ENCODE measurements at places on chromosomes 1 and 21. TPM values are rescaled to one million over a fixed set of nuclear protein-coding genes. Genes with fewer than 3 reads are reported as not detected.
A peak's percentile ranks its signal among the peaks of the same experiment; 100 is the strongest.

The PERM1 gene
- not detected for total RNA-seq

DNA sequence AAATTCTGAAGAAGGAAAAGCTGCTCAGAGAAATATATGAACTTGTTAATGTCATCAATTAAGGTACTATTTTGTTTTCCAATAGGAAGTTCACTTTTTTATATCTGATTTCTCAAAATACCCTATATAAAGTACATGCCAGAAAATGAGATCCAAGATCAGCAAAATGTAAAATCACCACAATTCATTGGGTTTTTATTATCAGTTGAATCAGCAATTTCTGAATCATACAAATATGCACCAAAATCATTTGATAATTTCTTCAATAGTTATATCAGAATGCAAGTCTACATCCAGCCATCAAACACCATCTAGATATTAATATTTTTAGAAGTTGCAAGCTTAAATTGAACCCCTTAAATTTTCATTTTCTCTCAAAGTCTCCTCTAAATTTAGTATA lies 1293.4 kb upstream of the NCAM2 start:
- DNase-seq, result no peak

GRCh38 chr1:107512836-107513235 lies 372.0 kb downstream of the NTNG1 start:
- DNase-seq, result no peak

DNA sequence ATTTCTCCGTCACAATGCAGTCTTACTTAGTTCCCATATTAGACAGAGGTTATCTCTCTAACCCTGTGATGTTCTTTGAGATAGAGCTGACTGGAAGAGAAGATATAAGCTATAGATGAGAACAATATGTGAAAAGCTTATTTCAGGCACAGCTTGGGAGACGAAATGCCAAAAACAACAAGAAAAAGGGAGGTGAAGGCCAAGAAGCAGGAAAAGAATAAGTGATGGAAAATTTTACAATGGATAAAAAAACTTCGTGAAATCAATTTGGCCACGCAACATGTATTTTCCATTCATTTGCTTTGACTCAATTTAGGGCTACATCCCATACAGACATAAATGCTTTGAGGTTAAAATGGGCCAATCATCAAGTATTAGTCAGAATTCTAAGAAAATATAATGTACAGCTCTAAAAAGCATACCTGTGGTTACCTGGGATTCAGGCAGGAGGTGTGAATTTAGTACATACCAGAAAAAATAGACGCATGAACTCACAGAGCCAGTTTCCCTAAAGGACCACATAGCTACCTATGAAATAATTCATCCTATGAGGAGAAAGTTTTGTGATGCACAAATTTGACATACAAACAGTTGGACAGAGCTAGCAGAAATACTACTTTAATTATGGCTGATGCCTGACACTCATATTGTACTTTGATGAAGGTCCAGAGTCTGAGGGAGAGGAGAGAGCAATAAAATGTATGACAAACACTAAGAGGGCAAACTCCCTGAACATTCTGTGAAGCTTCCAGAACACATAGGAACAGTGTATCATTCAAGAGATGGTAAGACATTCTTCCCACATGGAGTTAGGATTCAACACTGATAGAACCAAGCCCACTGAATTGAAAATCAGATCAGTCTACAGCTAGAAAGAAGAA lies 12.1 kb downstream of the RGS1 start:
- DNase-seq, result no peak

DNA sequence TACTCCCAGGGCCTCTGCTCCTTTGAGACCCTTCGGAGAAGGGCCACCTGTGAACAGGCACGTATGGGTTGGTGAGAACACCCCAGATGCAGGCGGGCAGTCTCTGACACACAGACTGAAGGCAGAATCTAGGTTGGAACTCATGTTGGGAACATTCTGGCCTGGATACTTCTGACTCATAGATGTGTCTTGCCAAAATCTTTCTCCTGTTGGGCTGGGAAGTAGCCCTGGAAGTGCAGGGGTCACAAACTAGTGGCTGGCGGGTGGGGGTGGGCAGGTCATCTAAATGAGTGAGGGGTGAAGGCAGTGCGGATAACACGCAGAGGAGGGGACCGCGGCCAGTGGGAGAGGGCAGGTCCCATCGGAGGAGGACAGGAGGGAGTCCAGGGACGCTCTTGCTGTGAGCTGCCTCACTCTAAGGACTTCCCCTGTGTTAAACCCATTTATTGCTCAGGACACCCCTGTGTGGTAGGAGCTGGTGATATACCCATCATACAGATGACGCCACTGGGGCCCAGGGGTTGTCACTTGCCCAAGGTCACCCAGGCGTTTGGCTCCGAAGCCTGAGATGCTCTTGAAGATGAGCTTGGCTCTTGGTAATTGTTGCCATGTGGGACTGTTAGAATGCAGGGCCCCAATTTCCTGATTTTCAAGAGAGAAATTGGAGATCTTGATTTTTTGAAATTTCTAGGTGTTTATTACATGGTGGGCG lies 181.0 kb downstream of the PTPRU start:
- no peak for DNase-seq

- no peak for DNase-seq
Observed at GRCh38 chr1:33468011-33468410, 4.4 kb upstream of the ZSCAN20 start.

- no peak for DNase-seq
Observed at GRCh38 chr1:53074313-53075154, 12.5 kb downstream of the PODN start.

GRCh38 chr1:85846706-85847105 lies 138.5 kb upstream of the ZNHIT6 start:
- DNase-seq, result no peak

DNA sequence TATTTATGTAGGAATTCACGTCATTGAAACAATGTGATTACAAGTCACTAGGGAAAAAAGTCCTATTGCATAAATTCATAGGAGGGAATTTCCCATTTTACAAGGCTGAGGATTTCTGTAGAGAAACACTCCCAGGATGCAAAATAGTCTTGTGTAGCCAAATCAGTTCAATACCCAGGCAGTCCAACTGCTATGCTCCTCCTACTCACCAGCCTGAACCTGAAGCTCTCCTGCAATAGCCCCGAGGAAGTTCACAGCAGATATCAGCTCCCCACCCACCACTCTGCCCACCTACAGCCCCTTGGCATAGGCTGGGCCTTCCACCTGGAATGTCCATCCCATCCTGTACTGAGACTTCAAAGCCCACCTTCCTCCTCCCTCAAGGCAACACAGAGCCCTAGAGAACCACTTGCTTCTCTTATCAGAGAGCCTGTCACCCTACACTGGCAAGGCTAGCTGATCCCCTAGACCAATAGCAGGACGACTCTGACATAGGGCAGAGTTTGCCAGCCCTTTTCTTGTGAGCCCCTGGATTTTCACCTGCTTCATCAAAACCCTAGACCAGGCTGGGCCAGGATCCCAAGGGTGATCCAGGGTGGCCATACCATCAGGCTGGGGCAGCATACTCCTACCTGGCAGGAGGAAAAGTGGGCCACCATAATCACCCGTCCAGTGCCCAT lies 1.5 kb downstream of the LSS start:
- DNase-seq, result no peak

DNA sequence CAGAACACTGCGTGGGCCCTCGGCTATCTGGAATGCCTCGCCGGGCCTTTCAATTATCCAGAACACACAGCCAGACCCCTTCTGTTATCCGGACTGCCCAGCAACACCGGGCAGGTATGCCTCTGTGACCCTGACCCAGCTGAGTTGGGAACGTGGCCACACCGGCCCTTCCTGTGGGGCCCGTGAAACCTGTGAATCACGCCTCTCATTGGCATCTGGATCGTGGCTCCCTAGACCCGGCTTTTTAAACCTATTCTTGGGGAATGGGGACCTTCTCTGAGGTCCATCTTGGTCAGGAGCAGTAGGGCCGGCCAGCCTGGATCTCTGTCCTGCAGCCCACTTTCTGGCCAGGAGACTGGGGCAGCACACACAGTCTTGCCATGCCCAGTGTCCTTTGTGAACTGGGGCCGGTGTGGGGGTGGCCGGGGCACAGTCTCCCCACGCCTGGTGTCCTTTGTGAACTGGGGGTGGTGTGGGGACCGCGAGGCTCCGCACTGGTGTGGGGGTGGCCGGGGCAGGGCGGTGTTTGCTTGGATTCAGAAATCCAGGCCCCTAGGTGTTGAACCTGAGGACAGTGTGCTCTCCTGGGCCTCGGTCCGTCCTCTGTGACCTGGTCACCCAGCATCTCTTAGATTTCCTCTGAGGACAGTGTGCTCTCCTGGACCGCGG lies 11.1 kb downstream of the COL18A1 start:
- no peak for DNase-seq

GRCh38 chr1:154466206-154466605 lies 35.8 kb upstream of the TDRD10 start:
- no peak for DNase-seq

DNA sequence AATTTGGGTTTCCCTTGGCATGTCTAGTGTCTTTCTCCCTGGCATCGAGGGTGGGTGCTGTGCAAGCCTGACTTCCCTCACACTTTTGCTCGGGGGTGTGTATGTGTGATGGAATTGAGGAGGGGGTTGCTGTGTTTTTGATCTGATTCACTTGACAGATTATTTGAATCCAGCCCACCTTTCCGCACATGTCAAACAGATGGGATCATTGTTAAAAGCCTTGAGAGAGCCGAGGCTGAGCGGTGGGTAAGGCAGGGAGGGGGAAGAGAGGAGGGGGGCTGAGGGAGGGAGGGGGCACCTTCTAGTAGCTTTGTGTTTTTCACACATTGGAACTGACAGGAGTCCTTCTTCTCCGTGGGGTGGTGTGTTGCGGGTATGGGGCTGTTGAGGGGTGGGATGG lies 90.0 kb downstream of the PAPPA2 start:
- no peak for DNase-seq

- peak; percentile 84 for DNase-seq
Observed at GRCh38 chr1:25117233-25117823, 115.0 kb downstream of the SYF2 start.

DNA sequence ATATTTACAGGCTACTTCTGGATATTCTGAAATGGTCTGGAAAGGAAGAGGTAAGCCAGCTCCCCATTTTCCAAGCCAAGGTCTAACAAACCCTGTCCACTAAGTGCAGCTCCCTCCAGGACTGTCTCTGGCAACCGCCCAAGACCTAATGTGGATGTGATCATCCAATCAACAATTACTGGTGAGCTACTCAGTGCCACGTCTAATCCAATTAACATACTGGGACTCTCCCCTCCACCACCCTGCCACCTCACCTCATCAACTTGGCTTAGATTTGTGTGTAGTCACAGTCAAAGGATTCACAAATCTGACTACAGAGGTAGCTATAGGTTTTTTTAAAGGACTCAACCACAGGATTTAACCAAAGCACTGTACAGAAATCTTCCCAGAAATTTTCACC lies 25.4 kb upstream of the S100A7 start:
- DNase-seq, result no peak
